AG08395 (cell line): ENCODE measurements at places on chromosomes 7 and 10.

- no peak for DNase-seq
Measured at GRCh38 chr10:110462166-110463095, 35.3 kb upstream of the DUSP5 start.

GRCh38 chr10:47104151-47104605, 192.9 kb downstream of the PTPN20 start:
- DNase-seq: no peak

- DNase-seq: no peak
Measured at GRCh38 chr10:14243221-14243620, 87.5 kb downstream of the FRMD4A start.

DNA sequence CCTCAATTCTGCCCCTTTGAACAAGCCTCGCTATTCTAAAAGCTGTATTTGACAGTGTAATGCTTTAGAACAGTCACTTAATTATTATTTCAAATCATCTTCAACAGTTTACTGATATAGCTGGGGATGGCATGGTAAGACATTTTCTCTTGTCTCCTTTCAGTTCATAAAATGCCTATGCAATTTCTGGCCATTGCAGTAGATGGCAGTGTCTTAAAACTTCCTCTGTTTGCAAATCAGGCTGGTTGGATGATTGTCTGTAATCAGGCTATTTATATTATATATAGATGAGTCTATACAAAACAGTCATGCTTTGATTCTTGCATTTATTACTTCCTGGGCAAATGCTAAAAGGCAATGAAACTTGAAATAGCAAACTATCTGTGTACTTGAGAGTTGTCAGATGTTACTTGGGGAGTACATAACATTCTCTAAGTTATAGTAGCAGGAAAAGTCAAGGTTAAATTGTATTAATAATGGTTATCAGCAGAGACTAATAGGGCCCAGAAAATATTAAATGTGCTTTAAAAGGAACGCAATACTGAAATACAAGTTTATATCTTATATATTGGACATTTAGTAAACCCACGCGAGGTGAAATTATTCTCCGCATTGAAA, 55.5 kb upstream of the LHFPL3 start:
- peak; percentile 19 for DNase-seq

DNA sequence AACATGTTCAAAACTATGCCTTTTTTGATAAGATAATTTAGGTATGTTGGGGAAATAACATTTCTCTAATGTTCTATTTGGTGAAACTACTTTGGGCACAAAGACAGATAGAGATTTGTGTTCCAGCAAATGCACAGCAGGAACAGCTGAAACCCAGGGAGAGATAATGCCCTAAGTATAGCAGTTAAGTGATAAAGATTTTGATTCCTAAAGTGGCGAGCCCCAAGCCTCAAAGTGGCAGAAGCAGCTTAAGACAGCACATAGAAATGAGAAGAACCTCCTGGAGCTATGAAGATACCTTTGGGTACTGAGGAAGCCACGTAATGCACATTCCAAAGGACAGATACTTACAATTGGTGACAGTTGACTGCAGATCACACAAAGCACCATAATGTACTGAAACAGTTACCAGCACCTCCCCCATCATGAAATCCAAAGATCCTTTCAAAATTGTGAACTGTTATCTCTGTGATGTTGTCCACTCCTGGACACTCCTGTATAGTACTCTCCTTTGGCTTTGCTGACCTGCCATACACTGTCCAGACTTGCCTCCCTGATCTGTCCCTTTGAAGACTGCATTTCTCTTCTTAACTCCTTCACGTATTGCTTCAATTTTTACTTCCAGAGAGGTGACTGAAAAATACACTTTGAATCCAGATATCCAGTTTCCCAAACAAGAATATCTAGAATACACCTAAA, 62.9 kb downstream of the CHRM2 start:
- no peak for DNase-seq

- peak; percentile 24 for DNase-seq
Measured at GRCh38 chr7:34282271-34282670, 375.7 kb upstream of the NPSR1 start.

DNA sequence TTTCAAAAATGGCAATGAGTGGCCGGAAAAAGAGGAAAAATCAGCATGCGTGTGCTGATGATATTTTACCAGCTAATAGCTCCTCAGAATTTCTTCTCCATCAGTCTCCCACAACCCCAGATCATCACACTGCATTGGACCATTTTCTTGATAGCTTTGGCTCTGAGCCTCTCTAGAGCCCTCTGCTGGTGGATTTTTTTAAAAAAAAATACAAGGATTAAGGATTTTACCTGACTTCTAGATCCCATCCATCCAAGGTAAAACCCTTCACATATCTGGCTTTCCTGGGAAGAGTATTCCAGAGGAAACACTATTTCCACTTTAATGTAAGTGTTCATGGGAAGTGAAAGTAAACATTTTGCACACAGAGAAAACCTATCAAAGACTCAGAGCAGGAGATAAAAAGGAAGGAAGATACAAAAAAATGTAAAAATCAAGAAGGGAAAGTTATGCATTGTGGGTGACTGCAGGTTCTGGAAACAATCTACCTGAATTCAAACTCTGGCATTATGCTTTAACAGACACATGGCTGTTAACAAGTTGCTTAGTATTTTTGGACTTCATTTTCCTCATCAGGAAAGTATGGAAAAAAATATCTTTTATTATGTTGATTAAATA, 380.9 kb downstream of the LRRTM3 start:
- DNase-seq: no peak

GRCh38 chr7:35975851-35976454, 175.1 kb downstream of the SEPTIN7 start:
- DNase-seq: peak; percentile 54

DNA sequence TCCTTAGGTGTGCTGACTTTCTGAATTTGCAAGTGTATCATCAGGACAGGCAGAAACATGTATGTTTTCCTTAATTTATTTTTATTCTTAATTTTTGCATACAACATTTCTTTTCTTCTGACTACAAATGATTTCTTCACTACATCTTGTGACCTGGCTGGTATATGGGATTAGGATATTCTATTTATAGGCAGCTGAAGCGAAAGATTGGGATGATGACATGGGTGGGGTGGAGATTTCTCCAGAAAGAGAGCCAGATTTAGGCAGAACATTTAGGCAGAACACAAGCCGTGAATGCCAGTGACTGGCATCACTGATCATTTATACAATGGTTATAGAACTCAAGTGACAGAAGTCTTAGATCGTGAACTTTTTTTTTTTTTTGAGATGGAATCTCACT, 256.7 kb downstream of the KLF6 start:
- peak; percentile 34 for DNase-seq

DNA sequence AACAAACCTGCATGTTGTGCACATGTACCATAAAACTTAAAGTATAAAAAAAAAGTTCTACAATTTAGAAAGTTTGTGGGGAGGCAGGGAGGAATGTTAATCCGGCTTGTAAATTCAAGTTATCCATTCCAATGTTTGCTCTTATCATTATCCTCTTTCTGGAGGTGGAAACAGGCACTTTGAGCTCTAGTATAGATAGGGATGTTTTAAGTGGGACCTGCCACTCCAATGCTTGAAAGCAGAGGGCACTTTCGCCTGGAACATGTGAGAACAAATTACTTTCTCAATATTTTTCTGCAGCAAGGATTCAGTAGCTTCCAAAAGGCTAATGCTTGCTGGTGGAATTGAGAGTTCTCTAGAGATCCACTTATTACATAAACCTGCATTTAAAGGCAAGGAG, 45.6 kb downstream of the FEZF1 start:
- DNase-seq: no peak

DNA sequence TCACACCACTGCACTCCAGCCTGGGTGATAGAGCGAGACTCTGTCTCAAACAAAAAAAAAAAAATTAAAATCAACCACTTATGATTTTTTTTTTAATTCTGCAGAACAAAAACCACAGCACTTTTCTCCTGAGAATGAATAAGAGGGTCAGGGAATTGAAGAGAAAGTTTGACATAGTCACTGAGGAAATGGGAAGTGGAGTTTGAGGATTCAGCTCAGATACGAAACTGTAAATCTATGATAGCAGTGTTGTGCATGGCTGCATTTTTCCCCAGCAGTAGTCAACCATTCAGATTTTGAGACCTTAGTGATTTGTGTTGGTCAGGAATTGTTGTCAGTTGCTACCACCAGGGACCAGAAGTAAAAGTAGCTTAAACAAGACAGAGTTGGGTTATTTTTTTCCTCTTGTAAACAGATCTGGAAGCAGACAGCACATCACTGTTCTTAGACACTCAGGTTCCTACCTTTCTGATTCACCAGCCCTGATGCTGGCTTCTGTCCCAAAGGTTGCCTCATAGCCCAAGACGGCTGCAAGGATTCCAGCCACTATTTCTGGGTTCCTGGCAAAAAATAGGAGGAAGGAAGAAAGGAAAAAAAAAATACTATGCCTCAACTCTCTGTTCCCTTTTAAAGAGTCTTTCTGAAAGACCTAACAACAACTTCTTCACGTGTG, 20.1 kb downstream of the PILRA start:
- DNase-seq: no peak

GRCh38 chr7:156642306-156643045, 1.9 kb downstream of the RNF32 start:
- DNase-seq: no peak

- no peak for DNase-seq
Measured at GRCh38 chr7:157664871-157665633, 328.2 kb downstream of the DNAJB6 start.

GRCh38 chr7:123460616-123461015, 73.8 kb downstream of the IQUB start:
- DNase-seq: peak; percentile 5

DNA sequence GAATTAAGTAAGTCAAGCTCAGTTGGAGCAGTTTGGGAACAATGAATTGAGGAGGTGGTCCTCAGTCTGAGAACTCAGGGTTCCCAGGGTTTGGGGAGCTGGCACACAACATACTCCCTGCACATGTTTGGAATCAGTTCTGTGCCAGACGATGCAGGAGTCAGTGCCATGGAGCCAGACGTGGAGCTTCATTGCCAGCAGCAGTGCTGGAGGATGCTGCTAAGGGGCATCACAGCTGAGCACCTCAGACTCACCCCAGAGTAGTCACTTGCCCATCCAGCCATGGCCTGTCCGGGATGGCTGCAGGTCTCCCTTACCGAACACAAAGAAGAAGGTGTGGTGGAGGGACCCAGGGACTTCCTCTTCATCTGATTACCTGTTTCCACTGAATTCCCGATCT, 7.9 kb downstream of the GIMAP5 start:
- DNase-seq: no peak

DNA sequence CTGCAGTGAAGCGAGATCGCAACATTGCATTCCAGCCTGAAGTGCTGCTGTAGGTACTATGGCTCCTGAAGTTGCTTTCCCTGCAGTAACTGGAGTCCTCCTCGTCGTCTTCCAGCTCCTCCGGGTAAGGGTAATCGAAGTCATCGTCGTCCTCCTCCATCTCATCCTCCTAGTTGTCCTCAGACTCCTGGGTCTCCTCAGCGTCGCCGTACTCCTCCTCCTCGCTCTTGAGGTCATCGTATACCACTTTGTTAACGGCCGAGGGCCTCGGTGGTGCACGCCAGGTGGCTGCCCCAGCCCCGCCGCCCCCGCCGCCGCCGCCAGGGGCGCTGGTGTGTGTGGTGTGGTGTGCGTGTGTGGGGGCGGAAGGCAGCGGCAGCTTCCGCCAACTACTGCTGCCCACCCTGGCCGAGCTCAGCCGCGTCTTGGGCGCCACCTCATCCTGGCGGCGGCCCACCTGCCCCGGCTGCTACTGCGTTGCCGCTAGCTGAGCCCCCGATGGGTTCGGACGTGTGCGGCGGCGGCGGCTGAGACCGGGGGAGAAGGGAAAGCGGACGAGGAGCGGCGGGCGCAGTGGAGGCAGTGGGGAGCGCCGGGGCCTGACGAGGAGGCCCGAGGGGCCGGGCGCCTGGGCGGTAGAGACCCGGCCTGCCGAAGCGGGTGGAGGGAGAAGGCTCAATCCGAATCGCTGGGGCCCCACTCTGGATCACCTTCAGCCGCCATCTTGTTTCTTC, 11.8 kb upstream of the ACBD5 start:
- DNase-seq: peak; percentile 61

DNA sequence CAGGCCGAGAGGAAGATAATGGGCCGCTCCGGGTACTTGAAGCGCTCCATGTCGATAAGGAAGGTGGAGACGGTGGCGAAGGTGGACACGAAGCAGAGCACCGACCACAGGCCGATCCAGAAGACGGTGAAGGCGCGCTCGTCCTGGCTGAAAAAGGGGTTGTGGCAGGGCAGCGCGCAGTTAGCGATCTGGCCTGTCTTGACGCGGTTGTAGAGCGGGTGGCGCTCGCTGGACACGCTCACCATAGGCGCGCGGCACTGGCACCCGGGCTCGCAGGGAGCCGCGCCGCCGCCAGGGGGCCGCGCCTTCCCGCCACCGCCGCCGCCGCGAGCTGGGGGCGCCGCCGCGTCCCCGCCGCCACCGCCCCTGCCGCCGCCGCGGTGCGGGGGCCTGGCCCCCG, 1.6 kb downstream of the FZD8 start:
- DNase-seq: peak; percentile 67

GRCh38 chr10:63413429-63413828, 52.3 kb downstream of the JMJD1C start:
- no peak for DNase-seq

DNA sequence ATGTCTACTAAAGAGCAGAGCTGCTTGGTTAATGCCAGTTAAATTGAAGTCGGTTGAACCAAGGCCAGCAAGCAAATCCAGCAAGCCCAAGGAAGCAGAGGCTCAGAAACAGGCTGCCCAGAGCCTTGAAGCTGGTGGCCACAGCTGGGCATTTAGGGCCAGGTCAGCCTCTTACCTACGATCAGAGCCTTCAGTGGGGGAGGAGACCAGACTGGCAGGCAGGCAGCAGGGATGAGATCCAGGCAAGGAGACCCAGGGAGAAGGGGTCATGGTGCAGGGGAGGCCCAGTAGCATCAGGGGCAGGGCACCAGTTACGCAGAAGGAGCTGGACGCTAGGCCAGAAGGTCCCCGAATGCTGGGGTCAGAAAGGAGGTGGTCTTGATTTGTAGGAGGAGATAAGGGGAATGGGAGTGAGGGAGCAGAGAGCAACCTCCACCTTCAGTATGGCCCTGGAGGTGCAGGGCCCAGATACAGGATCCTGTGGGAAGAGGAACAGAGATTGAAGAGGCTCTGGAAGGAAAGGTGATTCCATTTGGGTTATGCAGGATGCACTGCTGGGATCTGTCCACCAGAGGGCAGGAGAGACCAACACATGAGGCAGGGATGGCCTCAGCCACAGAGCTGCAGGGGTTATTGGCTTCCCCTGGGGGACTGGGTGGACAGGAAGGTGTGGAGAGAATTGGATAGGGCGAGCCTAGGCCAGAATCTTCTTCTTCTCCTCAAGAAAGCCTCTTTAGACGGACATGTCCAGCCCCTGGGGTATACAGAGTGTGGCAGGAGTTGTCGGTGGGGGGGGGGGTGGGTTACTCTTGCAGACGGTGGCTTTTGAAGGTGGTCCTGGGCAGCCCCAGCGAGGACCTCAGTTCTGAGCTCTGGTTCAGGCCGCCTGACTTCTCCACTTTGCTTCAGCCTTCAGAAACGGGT, 132.6 kb upstream of the PODXL start:
- DNase-seq: peak; percentile 94

DNA sequence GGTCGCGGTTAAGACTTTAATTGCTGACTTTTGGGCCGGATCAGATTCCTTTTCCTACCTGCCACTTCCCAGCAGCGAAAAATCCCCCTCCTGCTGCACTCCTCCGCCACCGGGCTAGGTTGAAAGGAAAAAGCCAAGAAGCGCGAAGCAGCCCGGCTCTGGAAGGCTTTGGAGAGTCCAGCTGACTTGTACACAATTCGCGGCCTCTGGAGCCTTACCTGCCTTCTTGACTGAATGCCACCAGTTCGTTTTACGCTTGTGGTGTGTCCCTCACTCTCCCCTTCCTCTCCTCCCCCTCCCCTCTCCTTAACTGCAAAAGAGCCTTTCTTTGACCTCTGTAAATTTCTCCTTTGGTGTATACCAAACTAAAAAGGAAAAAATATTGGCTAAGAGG, 2.7 kb upstream of the FEZF1 start:
- no peak for DNase-seq

GRCh38 chr10:103781329-103782061, 73.9 kb downstream of the SH3PXD2A start:
- DNase-seq: peak; percentile 93
